HCT116 (cell line): ENCODE measurements at places on chromosomes 2 and 18. TPM values are rescaled to one million over a fixed set of nuclear protein-coding genes. Genes with fewer than 3 reads are reported as not detected.

DNA sequence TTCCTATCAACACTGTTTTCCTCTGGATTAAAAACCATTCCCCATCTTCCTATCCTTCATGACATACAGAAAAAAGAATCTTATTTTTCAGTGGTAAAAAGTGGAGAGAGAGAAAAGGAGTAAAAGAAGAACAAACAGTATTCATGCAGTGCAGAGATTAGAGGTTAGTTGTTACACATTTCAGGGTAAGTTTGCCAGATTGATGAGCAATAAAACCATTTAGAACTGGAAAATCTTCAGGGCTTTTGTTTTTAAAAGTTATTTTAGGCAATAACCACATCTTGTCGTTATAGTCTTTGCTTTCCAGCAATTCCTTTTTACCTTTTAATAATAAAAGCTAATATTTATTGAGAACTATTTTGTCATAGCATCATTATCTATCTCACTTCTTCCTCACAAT is 104.5 kb downstream of the GPD2 start:
- H3K27ac ChIP-seq, result no peak overlapping the region
- no peak for DNase-seq
- H3K4me1 ChIP-seq, result no peaks in the 10 kb centered on the region
- no peak overlapping the region for H3K4me3 ChIP-seq
- H3K36me3 ChIP-seq, result no peaks in the 10 kb centered on the region

- H3K4me1 ChIP-seq, result peaks cover 12% of the 10 kb centered on the region
- no peaks in the 10 kb centered on the region for H3K27me3 ChIP-seq
- no peak overlapping the region for H3K27ac ChIP-seq
- no peak overlapping the region for H3K4me3 ChIP-seq
Observed at GRCh38 chr2:223952280-223952968, 4.8 kb upstream of the MRPL44 start.

DNA sequence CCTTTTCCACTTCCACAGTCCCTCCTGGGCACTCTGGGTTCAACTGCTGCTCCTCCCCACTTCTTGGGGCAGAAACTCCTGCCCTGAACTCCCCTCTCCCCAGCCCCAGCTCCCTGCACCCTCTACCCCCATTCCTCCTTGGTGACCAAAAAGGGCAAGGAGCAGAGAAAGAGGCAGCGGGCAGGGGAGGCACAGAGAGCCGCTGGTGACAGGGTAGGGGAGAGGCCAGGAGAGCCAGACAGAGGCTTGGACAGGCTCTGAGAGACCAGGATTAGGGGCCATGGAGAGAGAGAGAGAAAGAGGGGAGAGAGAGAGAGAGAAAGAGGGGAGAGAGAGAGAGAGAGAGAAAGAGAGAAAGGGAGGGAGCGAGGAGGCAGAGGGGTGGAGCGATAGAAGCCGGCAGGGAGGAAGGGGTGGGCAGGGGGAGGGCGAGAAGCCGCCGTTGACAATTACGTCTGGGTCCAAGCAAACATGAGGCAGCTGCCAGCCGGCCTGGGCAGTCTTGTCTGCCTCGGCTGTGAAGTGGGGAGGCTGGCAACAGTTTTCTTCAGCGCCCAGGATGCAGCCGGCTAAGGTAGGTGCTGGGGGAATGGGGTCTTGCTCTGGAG is at the start of gene KCNIP3:
Gene KCNIP3 (plus strand): TSS at position 468 of the 608 bp plus-strand sequence. CDS start 92 bp downstream, at position 560.
- no peak for DNase-seq
- peaks cover 8% of the 10 kb centered on the region; the same call in 1 of the 2 replicates for H3K4me1 ChIP-seq
- no peaks in the 10 kb centered on the region for H3K36me3 ChIP-seq
- no peak within 1 kb of the TSS for H3K4me3 ChIP-seq
- no peak within 1 kb of the TSS for H3K27ac ChIP-seq

CTNNA2 gene
- not detected for total RNA-seq

DNA sequence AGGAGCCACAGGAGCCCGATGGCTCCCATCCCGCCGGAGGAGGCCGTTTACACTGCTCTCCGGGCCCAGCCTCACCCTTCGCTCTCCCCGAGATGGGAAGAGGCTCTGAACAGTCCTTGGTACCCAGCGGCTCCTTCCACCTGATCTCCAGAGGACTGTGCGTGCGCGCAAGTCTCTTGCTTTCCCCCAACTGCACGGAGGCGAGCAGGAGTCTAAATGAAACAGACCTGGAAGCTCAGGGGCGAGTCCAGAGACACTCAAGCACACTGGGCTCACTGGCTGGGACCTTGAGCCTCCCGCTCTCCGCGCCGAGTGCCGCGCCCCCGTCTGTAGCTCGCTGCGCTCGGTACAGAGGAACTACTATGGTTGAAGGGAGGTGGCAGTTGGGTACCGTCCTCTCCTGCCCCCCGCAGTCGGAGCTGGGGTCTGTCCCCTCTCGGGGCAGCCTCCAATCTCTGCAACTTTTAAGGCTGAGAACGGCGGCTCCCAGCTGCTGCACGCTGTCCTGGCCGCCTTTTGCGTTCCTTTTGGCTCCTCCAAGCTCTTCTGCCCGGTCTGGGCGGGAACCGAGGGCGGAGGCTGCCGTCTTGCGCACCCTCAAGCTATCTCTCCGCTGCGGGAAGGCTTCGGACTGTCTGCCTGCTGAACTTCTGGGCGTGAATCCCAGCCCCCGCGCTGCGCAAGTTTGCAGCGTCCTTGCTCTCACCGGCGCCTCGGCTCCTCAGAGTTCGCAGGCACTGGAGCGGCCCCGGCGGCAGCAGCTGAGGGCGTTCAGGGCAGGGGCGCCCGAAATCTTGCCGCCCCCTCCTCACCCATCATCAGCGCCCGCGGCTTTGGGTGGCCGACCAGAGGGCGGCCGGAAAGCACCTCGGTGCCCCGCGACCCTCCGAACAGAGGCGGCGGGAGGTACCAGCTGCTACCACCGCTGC is 491 bp downstream of the ALK start:
- H3K4me1 ChIP-seq, result no peaks in the 10 kb centered on the region
- peaks cover 31% of the 10 kb centered on the region for H3K27me3 ChIP-seq
- no peak for DNase-seq
- no peaks in the 10 kb centered on the region for H3K36me3 ChIP-seq

- no peak overlapping the region for H3K4me3 ChIP-seq
- H3K4me1 ChIP-seq, result no peaks in the 10 kb centered on the region
- no peak for DNase-seq
- no peaks in the 10 kb centered on the region for H3K27me3 ChIP-seq
- no peak overlapping the region for H3K27ac ChIP-seq
- H3K36me3 ChIP-seq, result no peaks in the 10 kb centered on the region
Observed at GRCh38 chr2:172736424-172737174, 954 bp downstream of the RAPGEF4 start.

- peak; percentile 39 for DNase-seq
- H3K4me1 ChIP-seq, result no peaks in the 10 kb centered on the region
- no peaks in the 10 kb centered on the region for H3K36me3 ChIP-seq
- H3K4me3 ChIP-seq, result no peak overlapping the region
- no peaks in the 10 kb centered on the region for H3K27me3 ChIP-seq
- no peak overlapping the region for H3K27ac ChIP-seq
Observed at GRCh38 chr18:31819106-31819924, 58.6 kb upstream of the SLC25A52 start.

IL37 gene
- not detected for total RNA-seq
